ENCODE measurements at places on chromosomes 11 and 22.

DNA sequence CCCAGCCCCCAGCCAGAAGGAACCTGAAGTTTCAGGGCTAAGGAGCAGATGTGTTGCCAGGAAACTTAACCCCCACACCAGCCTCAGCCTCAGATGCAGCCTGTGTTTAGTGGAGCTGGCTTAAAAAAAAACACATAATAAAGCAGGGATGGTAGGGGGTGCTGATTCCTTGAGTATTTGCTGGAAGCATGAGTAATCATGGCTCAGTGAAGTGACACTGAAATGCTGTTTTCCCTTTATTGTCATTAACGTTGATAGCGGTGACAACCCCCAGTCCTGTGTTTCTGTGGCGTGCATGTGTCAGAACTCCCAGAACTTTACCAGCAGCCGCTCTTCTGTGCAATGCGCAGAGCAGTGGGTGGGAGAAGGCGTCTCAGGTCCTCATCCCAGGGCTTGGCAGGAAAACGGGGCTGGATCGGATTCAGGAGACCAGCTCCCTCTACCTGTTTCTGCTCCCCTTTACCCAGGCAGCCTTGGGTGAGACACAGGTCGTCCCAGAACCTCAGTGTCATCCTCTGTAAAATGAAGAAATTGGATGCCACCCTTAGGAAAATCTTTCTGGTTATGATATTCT lies 1282.1 kb downstream of the TBC1D22A start:
- DNase-seq, result no peak

- DNase-seq, result no peak
These were observed 39.7 kb downstream of the ME3 start for GRCh38 chr11:86632499-86633269.

DNA sequence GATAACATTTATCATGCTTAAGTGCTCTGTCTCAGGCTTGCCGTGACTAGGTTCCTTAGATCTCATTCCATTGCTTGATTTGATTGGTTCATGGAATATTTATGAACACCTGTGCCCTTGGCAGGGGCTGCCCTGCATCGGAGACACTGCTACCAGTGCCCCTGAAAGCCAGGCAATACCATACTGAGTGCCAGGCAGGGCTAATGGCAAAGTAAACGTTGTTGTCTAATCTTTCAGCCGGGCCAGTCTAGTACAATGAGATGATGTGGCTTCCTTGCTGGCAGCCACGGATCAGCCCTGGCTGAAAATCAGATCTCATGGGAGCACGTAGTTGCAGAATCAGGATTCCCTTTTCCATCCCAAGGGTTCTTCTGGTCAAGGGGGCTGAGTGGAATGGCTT lies 5.0 kb upstream of the PGA3 start:
- DNase-seq, result no peak

DNA sequence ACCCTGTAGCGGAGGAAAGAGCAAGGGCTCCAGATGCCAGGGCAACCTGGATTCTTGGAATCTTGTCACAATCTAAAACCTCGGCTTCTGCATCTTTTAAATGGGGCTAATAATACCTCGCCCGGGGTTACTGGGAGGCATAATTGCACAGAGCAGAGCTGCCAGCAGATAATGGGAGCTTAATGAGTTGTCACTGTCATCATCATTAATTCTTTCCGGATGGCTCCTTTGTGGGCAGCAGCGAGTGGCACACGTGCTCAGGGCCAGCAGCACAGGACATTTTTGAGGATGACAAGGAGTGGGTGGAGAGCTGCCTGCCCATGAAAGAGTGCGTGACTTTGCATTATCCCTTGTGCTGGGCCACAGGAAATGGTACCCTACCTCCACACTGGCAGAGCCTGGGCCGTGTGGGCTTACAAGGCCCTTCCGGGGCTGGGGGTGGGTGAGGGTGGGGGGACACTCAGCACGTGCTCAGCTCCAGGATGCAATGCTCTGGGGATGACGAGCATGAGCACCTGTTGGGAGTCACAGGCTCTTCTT lies 5.7 kb downstream of the PDGFB start:
- DNase-seq, result no peak

DNA sequence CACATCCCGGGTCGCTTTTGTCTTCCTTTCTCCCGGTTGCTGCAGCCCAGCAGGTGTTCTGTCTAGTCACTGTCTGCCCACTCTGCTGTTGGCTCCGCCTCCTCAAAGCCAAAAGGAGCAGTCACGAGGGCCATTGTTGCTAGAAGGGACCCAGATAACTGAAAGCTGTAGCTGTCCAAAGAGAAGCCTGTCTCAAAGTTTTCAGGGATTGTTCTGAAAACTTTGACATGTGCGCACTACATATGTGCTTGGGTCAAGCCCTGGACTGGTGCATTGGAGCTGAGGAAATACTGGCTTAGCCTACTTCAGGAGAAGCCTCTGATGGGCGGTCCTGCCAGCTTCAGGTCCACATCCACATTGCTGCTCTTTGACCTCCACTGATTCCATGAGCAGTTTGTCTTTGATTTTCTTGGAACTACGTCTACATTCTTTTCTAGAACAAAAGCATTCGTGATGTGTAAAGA lies 8.8 kb upstream of the OR2AT4 start:
- no peak for DNase-seq

- peak; percentile 35 for DNase-seq
These were observed 67.5 kb downstream of the PLEKHA7 start for GRCh38 chr11:16946477-16947282.

DNA sequence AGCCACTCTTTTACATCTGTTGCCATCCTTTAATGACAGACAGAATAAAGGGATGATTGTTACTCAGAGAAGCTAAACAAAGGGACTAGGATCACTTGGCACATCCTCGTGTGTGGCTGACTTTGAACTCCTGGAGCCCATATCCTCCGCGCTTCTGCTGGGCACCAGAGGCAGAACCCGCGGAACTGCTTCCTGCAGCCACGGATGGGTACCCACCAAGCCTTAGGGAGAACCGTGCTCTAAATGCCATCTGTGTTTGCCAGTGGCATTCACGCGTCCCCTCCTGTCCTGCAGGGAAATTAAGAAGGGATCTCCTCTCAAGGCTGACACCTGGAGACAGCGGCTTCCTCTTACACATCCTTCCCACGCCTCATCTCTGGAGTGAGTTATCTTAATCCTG lies 294.4 kb downstream of the NTM start:
- no peak for DNase-seq

DNA sequence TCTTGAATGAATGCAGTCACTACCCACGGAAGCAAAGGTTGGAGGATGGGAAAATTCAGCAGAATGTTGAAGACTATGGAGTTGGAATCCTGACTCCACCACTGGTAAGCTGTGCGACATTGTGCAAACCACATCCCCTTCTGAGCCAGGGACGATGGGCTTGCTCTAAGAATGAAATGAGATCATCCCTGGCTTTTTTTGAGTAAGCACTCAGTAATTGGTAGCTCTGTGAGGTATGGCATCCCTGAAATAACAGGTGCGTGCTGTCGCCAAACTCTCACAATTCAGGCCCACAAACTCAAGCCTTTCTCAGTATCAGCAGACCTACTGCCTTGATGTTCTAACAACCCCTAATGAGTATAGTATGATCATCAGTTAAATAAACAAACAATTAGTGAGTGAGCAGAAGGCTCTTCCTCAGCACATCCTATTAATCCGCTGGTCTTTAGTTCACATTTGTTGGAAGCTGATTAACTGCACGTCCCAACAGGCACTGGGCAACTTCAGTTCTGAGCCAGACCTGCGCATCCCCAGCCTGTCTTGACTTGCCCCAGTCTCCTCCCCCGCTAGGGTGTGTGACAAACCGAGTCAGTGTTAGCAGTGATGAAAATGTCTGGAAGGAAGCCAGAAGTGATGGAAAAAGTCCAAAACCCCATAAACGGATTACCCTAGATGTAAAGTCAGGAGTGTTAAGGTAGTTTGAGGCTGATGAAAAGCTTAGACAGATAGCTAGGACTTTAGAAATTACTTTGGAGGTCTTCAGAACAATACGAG lies 235.5 kb downstream of the GRIK4 start:
- DNase-seq, result no peak

DNA sequence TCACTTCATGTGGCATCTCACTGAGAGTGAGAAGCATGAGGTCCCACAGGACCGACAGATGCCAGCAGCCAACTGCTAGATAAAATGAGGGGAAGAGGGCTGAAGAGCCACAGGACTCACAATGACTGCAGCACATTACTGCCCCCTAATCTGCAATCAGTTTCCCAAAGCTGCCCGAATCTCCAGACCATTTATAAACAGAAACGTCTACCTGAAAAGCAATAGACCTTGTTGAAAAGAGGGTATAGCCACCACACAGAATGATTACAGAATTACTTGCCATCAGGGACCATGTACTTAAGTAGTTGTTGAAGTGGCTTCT lies 12.4 kb upstream of the TEF start:
- DNase-seq, result no peak

- no peak for DNase-seq
These were observed at the start of gene APOA5 for GRCh38 chr11:116791813-116792143. TSS of gene APOA5 (minus strand) at chr11:116791879. CDS start at chr11:116791860, 19 bp downstream.

- no peak for DNase-seq
These were observed 4.3 kb downstream of the TOB2 start for GRCh38 chr22:41442240-41442792.

GRCh38 chr11:117099696-117100095 lies 1.5 kb upstream of the SIK3 start:
- no peak for DNase-seq

- peak; percentile 51 for DNase-seq
These were observed 11.0 kb upstream of the MS4A6A start for GRCh38 chr11:60193687-60194433.

DNA sequence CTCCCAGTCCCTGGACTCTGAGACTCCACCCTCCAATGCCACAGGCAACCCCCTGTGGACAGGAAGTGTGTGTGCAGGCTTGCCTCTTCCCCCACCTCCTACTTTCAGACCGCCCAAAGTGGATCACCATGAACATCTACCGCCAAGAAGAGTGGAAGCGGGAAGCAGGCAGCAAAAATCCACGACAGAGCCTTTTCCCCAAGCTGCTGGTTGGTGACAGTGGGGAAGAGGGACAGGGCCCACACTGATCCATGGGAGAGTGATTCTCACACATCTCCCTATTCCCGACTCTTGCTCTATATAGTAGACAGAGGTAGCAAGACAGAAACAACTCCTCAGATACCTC lies 53.4 kb upstream of the SPATA19 start:
- DNase-seq, result no peak

- no peak for DNase-seq
These were observed 154.4 kb downstream of the ETS1 start for GRCh38 chr11:128432926-128433325.

- DNase-seq, result no peak
These were observed 4.1 kb upstream of the NNMT start for GRCh38 chr11:114291842-114292680.

DNA sequence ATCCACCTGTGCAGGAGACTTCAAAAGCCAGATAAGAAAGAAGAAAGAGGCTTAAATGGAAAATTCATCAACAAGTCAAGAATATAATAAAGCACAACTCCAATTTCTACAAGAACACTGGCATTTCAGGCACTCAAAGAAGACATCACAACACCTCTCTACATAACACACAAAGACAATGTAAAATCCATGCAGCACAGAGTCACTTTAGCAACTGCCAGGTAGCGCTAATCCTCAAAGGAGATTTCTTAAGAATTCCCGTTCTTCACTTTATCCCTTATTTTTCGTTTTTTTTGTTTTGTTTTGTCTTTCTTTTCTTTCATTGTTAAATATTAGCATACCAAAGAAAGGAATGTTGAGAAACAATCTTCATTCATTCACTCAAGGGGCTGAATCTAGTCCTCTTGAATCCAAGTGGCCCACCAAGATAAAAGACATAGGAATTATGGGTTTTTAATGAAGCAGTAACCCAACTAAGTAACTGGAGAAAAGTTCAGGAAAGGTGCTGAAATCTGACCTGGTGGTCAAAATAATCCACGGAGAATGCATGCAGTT lies 95.0 kb downstream of the CADM1 start:
- DNase-seq, result no peak

DNA sequence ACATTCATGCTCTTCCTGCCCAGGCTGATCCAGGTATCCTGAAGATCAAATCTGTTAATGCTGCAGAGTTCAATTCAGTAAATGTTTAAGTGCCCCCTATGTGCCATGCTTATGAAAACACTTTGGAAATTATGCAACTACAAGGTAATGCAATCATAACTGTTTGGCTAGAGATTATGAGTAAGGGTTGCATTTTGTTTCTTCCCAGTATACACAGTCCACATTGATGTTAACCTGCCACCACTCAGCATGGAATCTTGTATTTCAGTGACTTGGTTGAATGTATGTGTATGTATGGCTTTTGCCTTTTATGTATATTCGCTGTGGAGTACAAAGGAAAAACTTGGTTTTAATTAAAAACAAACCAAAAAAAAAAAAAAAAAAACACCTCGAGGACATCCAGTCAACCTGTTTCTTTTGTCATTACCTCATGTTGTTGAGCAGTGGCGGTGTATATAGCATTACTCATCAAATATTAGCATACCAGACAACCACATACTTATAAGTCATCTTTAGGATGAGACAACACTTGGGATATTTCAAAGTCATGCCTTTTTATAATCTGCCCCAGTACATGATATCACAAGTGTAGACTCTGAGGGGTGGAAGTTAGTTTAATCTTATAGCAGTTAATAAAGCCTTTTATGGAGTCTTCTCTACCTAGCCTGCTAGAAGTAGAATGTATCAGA lies 86.1 kb upstream of the HORMAD2 start:
- no peak for DNase-seq

DNA sequence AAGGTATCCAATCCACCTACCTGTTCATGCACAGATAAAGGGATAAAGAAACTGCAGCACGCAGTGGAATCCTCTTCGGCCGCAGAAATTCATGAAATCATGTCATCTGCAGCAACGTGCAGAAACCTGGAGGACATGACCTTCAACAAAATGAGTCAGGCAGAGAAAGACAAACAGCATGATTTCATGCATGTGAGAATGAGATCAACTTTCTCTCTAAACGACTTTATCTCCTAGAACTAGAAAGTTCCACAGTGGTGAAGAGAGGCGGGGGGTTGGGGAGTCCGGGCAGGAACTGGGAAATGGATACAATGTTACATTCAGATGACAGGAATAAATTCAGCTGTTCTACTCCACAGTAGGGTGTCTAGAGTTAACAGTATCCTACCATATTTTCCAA lies 9.9 kb downstream of the RGL4 start:
- no peak for DNase-seq

- no peak for DNase-seq
These were observed 26.8 kb downstream of the TNRC6B start for GRCh38 chr22:40204321-40205116.

- DNase-seq, result peak; percentile 79
These were observed 17.5 kb downstream of the MACROD1 start for GRCh38 chr11:64148226-64148916.

DNA sequence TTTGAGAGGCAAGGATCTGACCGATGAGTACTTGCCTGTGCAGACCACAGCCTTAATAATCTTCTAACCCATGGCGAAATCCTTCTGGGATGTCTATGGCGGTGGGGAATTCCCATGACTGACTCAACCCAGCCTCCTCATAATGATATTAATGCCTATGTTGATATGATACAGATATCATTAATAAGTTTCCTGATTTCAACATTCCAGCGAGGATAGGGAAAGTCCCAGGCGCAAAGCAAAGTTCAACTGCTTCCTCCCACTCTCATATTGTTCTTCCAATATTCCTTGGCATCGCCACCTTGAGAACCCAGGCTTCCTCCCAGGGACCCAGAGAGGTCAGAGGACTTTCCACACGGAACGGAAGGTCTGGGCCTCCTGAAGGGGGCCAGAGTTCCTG lies 110.3 kb upstream of the TMEM45B start:
- no peak for DNase-seq

All from germinal center (tissue), 1 donor.